ENCODE measurements at places on chromosomes 7 and 10.

GRCh38 chr10:21528236-21529031 is 3.0 kb upstream of the SKIDA1 start:
- no peak for DNase-seq

- DNase-seq: no peak
Measured at GRCh38 chr7:7816084-7816483, 97.7 kb upstream of the RPA3 start.

- no peak for DNase-seq
Measured at GRCh38 chr10:33010132-33011037, 52.4 kb upstream of the ITGB1 start.

DNA sequence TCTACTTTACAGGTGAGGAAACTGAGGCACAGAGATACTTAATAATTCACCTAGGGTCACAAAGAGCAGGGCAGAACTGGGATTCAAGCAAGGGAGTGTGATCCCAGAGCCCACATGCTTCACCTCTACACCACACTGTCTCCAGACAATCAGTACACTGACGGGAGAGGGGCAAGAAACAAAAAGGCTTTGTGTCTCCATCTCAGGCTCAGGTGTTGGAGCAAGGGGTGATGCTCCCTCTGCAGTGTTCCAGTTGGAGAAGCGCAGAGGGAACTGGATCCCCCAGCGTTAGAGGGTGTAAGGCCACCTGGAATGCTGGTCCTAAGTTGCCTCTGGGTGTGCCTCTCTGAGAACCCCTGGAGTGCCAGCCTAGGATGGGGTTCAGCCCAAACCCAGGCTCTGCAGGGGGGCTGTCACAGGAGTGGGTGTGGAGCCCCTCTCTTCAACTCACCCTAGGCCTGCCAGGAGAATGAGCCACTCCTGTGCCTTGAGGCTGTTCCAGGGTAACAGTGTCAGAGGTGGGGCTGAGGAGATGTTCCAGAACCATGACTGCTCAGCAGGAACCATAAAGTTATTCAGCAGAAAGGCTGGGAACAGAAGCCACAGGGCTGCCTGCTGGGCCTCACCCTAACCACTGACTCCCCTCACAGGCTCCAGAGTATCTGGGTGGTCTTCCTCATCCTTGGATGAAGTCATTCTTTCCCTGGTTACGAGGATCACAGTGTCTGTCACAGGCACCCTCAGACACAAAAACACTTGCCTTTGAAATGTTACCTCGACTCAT is 5.5 kb downstream of the RBP4 start:
- no peak for DNase-seq

GRCh38 chr7:139619367-139619657 is 95.8 kb downstream of the CLEC2L start:
- no peak for DNase-seq

DNA sequence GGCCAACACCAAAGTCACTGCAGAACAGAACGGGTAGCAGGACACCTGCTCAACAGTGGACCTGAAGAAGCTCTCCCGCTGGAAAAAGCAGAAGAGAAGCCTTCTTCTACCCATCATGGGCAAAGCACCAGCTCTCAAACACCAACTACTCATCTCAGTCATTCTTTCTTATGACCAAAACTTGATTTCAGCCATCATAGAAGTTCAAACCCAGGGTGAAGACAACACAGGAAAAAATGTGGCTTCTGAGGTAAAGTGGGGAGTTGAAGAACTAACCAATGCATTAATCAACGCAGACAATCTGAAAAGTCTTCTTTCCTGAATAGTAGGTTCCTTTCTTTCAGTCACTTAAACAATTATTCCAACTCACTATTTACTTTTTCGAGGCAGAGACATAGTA is 83.3 kb downstream of the ELMO1 start:
- DNase-seq: no peak

- no peak for DNase-seq
Measured at GRCh38 chr10:35875016-35875676, 233.1 kb upstream of the FZD8 start.

DNA sequence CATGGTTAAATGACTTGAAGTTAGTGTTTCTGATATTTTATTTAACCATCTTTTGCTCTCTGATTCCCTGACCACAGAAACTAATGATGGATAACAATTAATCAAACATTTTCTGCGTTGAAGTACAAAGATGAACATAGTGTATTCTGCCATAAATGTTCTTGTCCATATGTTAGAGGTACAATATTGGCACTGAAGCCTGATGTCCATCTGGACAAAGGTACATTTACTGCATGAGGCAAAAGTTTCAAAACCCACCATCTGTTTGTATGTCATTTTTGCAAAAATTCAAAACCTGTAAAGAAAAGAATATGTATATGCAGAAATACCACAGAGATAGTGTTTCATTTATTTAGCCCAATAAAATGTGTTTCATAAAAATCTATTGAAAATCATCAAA is 861.5 kb downstream of the ANKRD7 start:
- no peak for DNase-seq

GRCh38 chr7:139860090-139860775 is 31.2 kb downstream of the TBXAS1 start:
- DNase-seq: no peak

GRCh38 chr10:122258136-122259074 is 12.7 kb upstream of the BTBD16 start:
- no peak for DNase-seq

- DNase-seq: no peak
Measured at GRCh38 chr10:119377958-119378736, 164.4 kb downstream of the RGS10 start.

DNA sequence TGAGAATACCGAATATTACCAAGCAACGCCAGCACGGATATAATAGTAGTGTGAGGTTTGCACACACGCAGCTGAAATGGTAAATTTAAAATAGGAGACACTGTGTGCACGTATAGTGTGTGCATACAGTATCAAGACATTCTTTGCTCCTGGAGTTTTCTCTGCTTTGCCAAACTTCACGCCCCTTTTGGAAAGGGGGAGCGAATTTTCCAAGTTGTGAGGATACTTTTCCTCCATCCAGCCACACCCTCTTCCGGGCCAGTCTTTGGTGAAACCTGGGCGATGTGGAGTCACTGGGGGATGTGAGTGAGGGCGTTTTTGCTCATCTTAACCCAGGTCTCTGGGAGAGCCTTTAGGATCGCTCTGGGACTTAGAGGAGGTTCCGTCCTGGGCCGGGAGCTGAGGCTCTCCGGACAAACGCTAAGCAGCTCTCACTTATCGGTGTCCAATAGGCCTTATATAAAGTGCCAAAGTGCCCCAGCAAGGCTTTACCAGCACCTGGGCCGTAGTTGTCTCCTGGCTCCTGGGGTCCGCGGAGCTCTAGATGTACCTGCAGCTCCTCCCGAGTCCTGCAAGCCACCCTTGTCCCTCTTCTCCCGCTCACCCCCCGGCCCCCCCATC is 160.0 kb upstream of the MKI67 start:
- no peak for DNase-seq

- peak; percentile 15 for DNase-seq
Measured at GRCh38 chr10:2978111-2978510, 89.2 kb upstream of the PFKP start.

- DNase-seq: no peak
Measured at GRCh38 chr7:26603631-26604030, 260.8 kb downstream of the SKAP2 start.

- DNase-seq: no peak
Measured at GRCh38 chr7:56447864-56448693, 331.9 kb upstream of the NUPR2 start.

DNA sequence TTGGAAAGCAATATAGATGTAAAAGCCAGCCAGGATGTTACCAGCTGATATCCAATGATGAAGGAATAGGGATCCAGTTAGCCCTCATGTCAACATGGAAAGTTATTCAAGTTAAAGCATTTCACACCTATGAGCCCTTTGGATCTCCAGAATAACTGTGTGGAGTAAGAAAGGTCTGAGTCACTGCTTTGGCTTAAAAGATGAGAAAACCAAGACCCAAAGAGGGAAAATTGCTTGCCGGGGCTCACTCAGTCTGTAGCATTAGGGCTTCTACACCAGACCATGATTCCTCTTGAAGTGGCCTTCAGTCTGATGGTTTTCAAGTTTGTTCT is 12.6 kb downstream of the LSM5 start:
- DNase-seq: no peak

DNA sequence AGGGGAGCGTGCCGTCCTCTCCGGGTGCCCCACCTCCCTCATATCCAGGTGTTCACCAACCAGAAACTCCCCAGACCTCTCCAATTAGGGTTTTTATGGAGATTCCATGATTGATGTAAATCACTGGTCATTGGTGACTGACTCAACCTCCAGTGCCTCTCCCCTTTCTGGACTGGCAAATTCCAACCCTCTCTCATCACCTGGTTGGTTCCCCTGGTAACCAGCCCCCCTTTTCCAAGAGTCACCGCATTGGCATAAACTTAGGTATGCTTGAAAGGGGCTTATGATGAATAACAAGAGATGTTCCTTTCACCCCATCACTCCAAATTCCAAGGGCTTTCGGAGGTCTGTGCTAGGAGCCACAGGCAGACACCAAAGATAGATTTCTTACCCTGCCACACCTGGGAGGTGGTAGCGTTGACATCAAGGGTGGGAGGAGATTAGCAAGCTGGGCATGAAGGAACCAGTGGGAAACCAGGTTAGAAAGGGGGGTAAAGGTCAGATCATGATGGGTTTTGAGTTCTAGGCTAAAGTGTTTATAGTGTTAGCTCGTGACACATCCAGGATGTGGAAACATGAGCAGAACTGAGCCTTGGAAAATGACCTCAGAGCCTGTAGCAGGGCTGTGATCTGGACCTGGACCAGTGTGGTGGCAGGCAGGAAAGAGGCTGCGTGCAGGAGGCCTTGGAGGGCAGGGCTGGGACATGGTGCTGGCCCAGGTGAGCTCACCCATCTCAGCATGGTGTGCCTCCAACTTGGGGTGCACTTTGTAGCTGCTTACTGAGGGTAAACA is 45.1 kb downstream of the CAMK1D start:
- DNase-seq: no peak

- no peak for DNase-seq
Measured at GRCh38 chr10:90195288-90195840, 494.0 kb downstream of the KIF20B start.

- DNase-seq: no peak
Measured at GRCh38 chr10:1549591-1550290, 187.6 kb downstream of the ADARB2 start.

DNA sequence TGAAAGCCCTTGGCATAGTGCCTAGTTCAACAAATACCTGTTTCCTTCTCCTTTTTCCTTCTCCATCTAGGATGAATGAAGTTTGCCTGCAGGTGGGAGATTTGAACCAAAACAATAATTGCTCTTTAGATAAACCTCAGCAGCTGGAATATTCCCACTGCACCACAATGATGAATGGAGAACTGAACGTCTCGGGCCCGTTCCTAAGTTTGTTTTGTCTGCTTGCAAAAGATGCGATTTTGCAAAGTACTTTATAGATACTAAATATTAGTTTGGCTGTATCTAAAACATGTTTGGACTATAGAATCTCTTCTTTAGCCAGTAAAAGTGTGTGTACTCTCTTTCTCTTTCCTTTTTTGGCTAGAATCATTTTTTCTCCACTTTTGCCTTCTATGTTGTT is 75.8 kb upstream of the BMPER start:
- no peak for DNase-seq

- DNase-seq: no peak
Measured at GRCh38 chr10:18786478-18786877, 127.2 kb downstream of the ARL5B start.

GRCh38 chr7:26587536-26587935 is 276.9 kb downstream of the SKAP2 start:
- no peak for DNase-seq

DNA sequence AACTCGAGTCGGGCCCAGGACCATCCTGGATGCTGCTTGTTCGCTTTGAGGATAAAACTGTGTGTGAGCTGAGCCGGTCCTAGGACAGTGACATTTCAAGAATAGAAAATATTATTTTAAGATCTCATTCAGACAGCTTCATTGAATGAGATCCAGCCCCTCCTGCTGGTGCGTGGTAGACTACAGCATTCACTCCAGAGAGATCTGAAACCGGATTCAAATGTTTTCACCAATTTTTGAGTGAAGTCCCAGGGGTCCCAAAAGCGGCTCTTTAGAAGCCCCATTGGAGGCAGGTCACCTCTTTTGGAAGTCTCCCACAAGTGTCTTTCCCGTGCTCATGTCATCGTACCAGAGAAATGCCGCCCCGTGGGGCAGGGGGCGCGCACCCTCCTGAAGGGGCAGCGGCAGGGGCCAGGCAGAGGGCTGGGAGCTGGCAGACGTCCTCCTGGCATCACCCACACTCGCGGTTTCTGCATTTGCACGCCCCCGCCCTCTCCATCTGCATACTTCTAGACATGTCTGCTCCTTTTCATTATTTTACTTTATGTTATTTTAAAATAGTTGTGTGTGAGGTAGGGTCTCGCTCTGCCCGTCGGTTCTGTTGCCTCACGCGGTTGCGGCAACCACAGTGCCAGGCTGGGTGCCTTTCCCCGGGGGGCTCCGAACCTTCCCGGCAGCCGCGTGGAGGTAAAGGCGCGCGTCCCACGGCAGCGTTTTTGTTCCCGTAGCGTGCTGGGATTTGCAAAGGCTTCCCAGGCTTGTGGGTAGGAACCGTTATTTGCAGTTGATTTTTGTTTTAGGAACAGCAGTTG is 52.3 kb upstream of the DPYSL4 start:
- no peak for DNase-seq

DNA sequence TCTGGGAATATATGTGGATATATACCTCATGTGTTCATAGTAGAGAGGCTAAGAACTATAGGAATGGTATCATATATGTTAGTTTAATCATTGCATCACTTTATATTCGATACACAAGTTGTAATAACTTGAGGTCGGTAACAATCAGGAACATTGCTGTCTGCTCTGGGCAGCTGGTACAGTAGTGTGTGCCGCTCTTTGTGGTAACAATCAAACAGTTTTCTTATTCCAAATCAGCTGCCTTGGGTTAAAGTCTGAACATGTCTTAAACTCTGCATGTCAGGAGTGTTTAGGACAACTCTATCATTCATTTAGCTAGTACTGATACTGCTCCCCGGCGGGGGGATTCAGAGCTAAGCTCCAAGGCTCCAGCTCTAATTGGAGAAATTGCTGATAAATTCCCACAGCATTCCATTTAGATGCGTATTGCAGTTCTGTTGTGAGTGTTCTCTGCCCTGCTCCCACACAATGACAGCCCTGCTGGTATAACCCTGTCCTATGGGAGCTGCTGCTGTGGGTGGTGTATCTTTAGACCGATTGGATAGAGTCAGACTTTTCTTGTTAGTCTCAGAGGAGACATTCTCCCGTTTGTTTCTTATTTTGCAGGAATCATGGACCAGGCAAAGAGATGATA is 707.5 kb upstream of the FZD8 start:
- DNase-seq: no peak

GRCh38 chr7:138527746-138528223 is 67.7 kb downstream of the TRIM24 start:
- no peak for DNase-seq

GRCh38 chr10:80104066-80104926 is 25.8 kb downstream of the TMEM254 start:
- DNase-seq: peak; percentile 52

- DNase-seq: no peak
Measured at GRCh38 chr7:98073047-98073446, 33.6 kb upstream of the LMTK2 start.

GRCh38 chr10:126519185-126519584 is 130.9 kb upstream of the ADAM12 start:
- DNase-seq: no peak

GRCh38 chr7:35729061-35729783 is 34.3 kb upstream of the HERPUD2 start:
- DNase-seq: no peak

Measured in T-helper 1 cell (primary cell).